Brain microvascular endothelial cell (primary cell): ENCODE measurements at places on chromosomes 13 and 19.

DNA sequence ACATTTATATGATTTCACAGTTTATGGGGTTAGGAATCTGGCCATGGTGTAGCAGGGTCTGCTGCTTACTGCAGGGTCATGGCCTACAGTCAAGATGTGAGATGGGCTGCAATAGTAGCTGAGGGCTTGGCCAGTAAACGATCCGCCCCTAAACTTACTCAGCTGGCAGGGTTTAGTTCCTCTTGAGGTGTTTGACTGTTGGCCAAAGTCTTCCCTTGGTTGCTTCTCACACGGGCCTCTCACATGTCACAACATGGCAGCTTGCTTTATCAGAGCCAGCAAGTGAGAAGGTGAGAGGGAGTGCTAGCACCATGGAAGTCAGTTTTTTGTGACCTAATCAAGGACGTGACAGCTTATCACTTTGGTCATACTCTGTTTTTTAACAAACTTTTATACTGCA is 77.1 kb downstream of the DNAJC3 start:
- no peak for DNase-seq

- peak; percentile 92 for DNase-seq
Observed at GRCh38 chr13:93249364-93250306, 23.0 kb downstream of the GPC6 start.

DNA sequence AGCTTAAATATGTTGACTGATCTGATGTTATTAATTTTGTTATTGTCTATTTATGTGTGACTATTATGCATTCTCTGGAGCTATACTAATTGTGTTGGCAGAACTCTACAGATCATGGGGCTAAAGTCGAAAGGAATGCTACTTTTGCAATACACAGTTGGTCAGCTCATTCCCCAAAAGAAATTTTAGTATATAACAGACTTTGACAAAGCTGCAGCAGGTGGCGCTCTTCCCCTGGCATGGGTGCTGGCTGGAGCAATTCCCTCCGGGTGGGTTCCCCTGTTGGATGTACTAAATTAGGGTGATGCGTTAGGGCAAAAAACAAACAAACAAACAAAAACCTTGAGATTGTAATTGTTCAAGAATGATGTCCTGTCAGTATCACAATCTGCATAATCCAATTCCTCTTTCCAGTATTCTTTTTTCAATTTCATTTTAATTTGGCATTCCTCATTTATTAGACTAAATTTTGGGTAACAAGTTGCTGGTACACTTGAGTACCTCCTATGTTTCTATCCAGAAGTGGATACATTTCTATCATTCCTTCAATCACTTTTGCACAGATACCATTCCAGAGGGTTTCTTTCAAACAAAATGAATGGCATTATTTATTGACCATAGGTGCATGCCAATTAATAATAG is 322.8 kb upstream of the EDNRB start:
- DNase-seq, result peak; percentile 12

DNA sequence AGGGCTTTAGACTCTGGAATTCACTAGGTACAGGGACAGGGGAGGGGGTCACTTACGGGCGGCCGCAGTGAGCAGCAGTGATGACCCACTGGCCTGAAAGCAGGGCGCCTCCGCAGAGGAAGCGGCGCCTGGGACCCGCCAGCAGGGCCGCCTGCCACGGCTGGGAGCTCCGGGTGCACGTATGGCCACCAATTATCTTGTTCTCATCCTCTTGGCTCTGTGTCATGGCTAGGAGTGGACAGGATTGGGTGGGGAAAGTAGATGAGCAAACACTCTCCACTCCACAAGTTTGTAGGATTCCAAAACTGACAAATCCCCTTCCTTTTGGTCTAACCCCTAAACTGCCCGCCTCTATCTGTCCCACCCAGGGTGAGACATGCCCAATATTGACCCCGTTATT is 1.2 kb downstream of the KLK14 start:
- DNase-seq, result no peak

DNA sequence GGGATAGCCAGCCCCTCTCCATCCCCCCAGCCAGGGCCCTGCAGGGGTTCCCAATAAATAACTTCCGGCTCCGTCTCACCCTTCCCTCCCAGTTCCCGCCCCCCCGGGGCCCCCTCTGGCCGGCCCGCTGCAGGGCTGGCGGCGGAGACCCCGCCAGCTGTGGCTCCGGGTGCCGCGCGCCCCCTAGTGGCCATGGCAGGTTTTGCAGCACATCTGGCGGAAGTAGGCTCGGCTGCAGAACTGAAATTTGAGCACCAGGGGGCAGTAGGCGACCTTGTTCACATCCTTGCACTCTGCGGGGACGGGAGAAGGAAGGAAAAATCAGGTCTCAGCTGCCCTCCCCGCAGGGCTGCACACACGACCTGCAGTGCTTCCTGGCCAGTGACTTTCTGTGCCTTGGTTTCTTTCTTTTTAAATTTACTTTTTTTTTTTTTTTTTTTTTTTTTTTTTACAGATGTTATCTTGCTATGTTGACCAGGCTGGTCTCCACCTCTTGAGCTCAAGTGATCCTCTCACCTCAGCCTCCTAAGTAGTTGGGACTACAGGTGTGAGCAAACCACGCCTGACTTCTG is 3.6 kb upstream of the MYO1F start:
- peak; percentile 66 for DNase-seq

- peak; percentile 95 for DNase-seq
Observed at GRCh38 chr19:45467456-45468158, at the start of gene FOSB. TSS of gene FOSB (plus strand) at chr19:45467996. CDS start at chr19:45468587, 591 bp downstream.

GRCh38 chr13:112934078-112934477 is 34.9 kb upstream of the MCF2L start:
- no peak for DNase-seq

DNA sequence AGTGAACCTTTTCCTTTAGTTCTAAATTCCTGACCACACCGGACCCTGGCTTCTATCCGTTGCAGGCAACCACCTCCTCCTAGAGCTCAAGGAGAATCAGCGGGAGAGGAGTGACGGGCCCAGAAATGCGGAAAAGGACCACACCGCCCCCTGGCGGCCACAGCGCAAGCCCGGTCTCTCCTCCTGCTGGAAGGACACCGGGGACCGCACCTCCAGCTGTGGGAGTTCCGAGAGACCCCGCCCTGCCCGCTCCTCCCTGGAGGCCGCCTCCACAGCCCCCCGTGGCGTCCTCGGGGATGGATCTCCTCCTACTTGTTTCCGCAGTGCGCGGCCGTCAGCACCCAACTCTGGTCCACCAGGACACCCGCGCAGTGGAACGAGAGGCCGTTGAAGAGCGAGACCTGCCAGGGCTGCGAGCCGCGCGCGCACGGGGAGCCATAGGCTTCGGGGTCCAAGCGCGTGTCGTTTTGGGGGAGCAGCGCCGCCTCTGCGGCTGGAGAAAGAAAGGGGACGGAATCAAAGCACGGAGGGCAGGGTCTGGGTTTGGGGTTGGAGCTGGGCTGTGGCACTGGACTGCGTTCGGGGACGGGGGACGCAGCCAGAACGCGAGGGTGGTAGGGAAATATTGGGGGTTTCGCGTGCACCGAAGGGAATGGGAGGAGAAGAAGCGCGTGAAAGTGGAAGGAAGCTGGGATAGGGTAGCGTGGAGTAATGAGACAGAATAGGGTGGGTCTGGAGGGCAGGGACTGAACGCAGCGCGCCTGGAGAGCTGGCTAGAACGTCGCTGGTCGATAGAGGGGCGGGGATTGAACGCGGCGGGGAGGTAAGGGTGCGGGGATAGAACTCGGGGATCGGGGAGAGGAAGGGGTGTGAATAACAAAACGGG is 2.5 kb downstream of the KLK10 start:
- peak; percentile 14 for DNase-seq

DNA sequence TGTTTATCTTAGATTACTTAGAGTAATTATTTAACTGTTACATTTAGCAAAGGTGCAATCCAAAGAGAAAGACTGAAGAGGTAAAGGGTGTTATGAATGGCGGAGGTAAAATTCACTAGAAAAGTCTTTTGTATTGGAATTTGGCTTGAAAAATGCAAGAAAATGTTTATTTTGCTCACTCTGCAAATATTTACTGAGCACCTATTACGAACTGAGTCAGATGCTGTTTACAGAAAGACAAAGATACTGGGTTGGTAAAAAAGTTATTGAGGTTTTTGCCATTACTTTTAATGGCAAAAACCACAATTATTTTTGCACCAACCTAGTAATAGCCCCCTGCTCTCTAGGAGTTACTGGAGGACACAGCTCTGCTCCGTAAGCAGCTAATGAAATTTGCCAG is 135.2 kb downstream of the RBM26 start:
- no peak for DNase-seq

DNA sequence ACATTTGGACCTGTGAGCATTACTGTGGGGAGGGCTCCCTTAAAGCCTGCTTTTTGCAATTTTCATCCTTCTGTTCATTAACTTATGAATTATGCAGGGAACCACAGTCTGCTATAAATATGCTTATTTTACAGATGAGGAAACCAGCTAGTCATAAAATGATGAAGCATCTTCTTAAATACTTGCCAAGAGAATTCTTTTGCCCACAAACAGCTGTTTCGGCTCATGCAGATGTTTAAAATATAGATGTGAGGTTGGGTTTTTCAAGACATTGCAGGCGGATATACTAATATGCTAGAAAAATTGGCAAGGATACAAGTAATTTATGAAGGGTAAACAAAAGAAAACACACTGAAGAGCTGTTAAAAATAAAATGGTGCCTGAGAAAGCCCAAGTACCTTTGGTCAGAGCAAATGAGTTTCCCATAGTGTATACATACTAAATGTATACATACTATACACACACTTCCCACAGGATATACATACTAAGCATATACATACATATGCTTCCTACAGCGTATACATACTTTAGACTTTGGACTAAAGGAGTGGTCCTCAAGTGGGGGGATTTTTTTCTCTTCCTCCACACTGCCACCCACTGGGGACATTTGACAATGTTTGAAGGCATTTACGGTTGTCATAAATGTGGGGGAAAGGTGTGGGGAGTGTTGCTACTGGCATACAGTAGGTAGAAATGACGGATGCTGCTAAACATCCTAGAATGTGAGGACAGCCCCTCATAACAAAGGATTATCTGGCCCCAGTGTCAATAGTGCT is 164.9 kb upstream of the CSNK1A1L start:
- DNase-seq, result no peak

DNA sequence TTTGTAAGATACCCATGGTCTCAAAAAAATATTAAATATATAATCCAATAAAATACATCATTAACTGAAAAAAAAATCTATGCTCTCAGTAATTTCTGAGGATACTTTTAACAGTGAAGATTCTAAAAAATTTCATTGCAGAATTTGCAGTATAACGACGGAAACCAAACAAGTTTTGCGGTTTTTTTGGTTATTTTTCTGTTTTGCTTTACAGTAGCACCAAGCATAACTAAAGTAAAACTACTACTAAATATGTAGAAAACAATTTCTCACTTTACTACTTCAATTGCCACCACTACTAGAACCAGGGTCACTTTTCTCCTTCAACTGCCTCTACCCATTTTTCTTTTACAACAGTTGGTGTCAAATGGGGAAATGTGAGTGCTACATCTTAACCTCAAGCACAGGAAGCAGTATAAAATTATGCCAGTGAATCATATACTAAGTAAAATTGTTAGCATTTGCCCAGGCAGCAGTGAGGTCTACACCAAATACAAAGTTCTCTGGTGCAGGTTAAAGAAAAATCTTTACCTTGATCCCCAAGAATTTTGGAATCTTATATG is 24.1 kb downstream of the MICU2 start:
- DNase-seq, result no peak

DNA sequence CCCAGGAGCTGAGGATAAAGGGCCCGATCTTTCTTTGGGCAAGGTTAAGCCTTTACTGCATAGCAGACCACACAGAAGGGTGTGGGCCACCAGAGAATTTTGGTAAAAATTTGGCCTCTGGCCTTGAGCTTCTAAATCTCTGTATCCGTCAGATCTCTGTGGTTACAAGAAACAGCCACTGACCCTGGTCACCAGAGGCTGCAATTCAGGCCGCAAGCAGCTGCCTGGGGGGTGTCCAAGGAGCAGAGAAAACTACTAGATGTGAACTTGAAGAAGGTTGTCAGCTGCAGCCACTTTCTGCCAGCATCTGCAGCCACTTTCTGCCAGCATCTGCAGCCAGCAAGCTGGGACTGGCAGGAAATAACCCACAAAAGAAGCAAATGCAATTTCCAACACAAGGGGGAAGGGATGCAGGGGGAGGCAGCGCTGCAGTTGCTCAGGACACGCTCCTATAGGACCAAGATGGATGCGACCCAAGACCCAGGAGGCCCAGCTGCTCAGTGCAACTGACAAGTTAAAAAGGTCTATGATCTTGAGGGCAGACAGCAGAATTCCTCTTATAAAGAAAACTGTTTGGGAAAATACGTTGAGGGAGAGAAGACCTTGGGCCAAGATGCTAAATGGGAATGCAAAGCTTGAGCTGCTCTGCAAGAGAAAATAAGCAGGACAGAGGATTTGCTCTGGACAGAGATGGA is 8.4 kb upstream of the CEACAM19 start:
- DNase-seq, result no peak

DNA sequence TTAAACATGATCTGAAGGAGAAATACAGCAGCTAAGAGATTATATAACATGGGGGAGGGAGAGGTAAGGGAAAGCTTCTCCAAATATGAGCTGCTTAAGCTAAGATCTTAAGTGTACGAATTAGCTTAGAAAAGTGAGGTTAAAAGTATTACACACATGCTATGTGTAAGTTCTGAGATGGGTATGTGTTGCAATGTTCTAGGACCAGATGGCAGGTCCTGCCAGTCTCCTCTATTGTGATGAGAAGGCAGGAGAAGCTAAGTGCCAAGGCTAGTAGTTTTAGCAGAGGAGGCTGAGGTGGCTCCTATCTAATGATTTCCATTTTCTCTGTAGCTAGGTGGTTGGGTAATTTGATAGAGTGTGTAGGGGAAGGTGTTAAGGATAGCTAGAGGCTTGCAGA is 57.6 kb downstream of the MICU2 start:
- no peak for DNase-seq

DNA sequence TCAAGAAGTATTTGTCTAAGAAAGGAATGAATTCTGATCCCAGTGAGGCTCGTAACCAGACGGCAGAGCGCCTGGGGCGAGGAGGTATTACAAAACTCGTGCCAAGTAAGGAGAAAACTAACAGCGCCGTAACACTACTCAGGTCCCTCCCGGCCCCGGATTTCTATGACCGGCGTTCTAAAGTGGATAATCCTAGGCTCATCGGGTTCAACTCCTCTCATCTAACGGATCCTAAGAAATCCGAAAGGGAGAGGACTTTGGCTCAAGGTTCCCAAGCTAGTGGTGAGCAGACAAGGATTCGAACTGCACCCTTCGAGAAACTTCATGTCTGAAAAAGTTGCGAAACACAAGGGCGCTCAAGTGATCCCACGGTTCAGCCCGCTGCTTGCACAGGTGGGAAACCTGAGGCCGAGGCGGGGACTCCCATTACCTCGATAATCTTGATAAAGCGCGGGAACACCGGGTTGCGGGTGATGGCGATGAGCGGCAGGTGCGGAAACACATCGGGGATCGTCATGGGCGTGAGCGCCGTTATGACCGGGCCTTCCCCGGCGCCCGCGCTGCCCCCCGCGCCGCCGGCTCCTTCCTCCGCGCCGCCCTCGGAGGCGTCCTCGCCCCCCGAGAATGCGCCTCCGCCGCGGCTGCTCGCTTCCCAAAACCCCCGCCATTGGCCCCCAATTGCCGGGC is 529 bp downstream of the LONP1 start:
- DNase-seq, result no peak

DNA sequence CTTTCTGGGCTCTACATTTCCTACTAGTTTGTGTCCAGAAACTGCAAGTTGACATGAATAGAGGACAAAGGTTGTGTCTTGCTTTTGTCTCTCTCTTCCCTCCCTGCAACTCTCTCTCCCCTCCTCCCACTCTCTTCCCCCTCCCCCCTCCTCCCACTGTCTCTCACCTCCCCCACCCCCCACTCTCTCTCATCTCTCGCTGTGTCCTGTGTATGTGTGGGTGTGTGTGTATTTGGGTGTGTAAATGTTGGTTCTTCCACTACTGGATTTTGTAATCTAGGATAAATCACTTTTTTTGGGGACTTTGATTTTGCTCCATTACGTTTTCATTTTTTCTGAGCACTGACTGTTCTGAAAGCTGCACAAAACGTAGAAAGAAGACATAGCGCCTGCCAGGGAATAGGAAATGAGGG is 48.4 kb downstream of the AKAP11 start:
- DNase-seq, result no peak
